ENCODE measurements at places on chromosomes 6 and 20.

- DNase-seq, result no peak
Measured at GRCh38 chr6:157610451-157610999, 212.5 kb upstream of the SNX9 start.

- DNase-seq, result no peak
Measured at GRCh38 chr20:61118429-61119224, 133.4 kb upstream of the CDH4 start.

DNA sequence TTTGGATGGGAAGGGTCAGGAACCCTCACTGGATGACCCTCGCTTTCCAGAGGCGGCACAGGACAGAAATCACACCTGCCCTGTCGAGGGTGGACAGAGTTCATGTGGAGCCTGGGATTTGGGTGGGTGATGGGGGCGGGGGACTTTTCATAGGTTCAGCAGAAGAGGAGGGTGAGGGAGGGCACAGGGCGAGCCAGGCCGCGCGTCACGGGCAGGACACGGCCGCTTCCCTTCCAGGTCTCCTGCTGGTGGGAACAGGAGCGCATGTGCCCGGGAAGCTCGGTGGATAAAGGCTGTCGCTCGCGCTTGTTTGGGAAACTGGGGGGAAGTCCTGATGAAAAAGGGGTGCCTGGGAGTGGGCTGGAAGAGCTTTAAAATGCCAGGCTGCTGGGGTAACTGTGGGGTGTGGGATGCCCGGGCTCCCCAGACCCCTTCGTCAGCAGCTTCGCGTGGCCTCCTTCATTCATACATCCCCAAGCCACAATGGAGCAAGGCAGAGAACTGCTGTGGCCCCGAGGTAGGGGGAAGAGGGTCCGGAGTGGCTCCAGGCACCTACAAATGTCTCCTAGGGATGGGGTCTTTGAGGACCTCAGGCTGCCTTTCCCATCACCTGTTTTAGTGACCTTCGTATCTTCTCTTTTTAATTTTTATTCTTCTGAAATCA is 102.2 kb downstream of the DACT2 start:
- DNase-seq, result no peak

DNA sequence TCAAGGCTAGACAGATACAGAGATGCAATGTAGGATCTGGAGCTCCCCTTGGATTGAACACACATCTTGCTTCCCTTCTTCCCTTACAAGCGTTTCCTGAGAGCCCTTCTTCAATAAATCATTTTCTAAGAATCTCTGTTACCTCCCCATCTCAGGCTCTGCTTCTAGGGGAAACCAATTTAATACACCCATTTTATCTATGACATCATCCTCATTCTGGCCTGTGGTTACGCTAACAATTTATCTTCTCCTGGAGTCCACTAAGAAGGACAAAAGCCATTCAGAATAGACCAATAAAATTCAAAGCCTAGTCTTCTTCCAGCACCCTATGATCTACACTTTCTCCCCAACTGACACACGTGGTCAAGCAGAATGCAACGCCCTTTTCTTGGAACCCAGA is 390.1 kb downstream of the PLCB1 start:
- DNase-seq, result no peak

DNA sequence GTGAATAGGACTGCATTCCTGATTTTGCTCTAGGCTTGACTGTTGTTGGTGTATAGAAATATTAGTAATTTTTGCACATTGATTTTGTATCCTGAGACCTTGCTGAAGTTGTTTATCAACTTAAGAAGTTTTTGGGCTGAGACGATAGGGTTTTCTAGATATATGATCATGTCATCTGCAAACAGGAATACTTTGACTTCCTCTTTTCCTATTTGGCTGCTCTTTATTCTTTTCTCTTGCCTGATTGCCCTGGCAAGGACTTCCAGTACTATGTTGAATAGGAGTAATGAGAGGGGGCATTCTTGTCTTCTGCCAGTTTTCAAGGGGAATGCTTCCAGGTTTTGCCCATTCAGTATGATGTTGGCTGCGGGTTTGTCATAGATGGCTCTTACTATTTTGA is 13.4 kb downstream of the HLA-DOB start:
- no peak for DNase-seq

DNA sequence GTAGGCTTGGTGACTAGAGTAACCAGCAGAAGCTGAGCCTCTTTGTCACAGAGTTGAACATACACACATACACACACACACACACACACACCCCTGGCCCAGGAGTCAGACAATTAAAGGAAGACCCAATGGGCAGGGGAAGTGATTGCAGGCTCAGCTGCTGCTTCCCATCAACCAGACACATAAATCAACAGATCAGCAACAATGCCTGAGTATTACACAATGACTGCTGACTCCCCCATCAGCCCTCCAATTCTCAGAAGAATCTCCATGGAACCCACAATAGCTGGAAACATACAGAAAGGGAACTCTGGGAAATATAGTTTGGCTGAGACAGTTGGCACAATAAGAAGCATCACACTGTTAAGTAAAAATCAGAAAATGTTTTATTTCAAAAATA is 270.4 kb upstream of the PLCB4 start:
- DNase-seq, result no peak

GRCh38 chr6:30053682-30054081 is 7.4 kb upstream of the POLR1H start:
- no peak for DNase-seq

DNA sequence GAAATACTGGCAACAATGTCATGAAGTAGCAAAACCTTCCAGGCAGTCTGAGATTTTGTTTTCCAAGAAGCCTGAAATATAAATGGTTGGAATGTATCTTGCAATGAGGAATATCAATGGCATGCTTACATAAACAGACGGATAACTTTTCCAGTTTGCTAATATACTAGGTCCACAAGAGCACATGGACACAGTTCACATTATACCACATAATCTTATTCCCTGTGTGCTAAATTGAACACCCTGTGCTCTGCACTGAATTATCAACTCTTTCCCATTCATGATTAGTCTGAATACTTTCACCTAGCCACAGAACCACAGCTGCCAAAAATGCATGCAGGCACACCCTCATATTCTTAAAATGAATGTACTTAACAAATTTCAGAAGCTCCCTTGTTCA is 274.3 kb downstream of the COL12A1 start:
- no peak for DNase-seq

DNA sequence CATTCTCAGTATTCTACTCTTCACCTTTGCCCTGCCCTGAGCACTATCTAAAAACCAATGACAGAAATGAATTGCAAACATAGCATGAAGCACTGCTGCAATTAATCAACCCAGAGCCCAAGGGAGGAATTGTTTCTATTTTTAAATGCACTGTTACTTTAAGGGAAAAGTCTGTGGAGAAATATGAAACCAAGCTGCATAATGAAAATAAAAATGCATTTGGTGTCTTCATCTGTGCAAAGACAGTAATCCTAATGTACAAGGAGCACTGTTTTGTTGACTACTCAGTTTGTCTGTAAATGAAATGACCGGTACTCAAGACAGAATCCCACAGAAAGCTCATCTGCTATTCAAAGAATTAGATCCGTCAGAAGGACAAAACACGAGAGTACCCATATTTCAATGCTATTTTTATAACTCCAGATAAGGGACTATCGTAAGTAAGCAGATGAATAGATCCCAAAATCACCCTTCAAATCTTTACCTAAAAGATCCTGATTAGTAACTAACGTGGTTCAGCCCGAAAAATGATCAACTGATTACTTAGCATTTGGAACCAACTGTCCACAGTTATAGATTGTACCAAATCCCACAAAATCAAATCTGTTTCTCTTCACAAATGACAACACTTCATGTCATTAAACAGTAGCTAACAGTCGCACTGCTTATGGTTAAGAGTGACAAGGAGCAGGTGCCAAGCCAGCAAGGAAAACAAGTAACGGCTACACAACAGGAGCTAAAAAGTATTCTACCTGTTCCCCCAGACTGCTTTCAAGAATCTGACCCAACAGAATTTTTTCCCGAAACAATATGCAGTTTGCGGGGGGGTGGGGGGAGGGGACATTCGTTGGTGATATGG is 2.4 kb downstream of the KIF13A start:
- no peak for DNase-seq

- DNase-seq, result no peak
Measured at GRCh38 chr6:85389151-85389797, 60.6 kb upstream of the NT5E start.

DNA sequence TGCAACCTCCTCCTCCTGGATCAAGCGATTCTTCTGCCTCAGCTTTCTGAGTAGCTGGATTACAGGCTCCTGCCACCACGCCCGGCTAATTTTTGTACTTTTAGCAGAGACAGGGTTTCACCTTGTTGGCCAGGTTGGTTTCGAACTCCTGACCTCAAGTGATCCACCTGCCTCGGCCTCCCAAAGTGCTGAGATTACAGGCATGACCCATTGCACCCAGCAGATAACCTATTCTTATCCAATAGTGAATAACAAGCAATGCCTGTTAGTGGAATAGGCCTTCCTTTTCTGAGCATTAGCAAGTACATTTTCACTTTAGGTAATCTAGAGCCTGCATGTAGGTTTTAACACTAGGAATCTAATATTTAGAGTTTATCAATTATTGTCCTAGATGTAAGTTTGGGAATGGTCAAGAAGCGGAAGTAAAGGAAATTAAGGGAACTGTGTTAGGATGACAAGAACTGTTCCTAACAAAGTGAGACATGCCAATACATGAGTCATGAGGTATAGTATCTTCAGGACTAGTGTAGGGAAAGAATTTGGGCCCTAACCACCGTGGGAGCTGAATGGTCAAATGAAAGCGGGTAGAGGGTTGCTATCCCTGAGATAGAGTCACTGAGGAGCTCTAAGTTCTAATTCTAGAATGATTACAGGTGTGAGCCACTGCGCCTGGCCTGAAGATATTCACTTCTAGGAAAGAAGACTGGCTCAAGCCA is 15.0 kb downstream of the BLTP3A start:
- no peak for DNase-seq

GRCh38 chr20:40670253-40670652 is 18.8 kb downstream of the MAFB start:
- DNase-seq, result no peak

GRCh38 chr6:137552809-137553208 is 58.6 kb upstream of the OLIG3 start:
- DNase-seq, result no peak

GRCh38 chr6:63899550-63899949 is 263.9 kb downstream of the PHF3 start:
- no peak for DNase-seq

- DNase-seq, result no peak
Measured at GRCh38 chr6:12189150-12189549, 101.0 kb upstream of the EDN1 start.

GRCh38 chr6:95288251-95288650 is 289.1 kb upstream of the MANEA start:
- DNase-seq, result no peak

DNA sequence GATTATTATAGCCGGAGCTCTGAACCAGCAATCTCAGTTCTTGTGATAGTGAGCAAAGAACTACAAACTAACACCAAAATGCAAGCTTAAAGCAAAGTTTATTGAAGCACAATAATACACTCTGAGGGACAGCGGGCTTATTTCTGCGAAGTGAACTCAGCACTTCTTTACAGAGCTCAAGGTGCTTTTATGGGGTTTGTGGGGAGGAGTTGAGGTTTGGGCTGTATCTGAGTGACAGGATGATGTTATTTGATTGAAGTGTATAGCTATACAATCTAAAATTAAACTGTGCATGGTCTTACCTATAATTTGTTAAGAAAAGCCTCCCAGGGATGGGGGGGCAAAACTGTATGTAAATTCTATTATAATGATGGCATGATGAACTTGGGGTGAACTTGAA is 1.0 kb upstream of the HFE start:
- peak; percentile 44 for DNase-seq

- no peak for DNase-seq
Measured at GRCh38 chr6:29502181-29502580, 14.4 kb upstream of the MAS1L start.

GRCh38 chr6:132465530-132466485 is 47.1 kb downstream of the STX7 start:
- no peak for DNase-seq

GRCh38 chr20:36062799-36063198 is 91.7 kb upstream of the EPB41L1 start:
- no peak for DNase-seq

- no peak for DNase-seq
Measured at GRCh38 chr20:61753316-61753942, 312.3 kb downstream of the TAF4 start.

DNA sequence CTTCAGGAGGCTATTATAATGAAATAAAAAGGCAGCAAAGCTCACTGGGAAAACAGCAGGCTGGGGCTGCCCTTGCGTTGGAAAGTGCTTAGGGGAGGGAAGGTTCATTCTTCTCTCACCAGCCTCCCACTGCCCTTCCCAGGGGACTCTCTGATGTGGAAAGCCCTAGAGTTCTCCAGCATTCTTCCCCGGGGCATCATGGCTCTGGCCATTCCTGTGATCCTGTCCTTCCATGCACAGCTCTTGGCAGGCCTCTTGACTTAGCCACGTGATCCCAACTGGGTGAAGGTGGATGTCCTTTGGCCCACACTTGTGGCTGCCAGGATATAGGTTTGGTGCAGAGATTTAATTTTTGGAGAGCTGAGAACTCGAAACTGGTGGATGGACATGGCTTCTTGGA is 58.0 kb upstream of the ZNF831 start:
- DNase-seq, result no peak

GRCh38 chr6:107670792-107671199 is 153.3 kb downstream of the SCML4 start:
- DNase-seq, result peak; percentile 17

GRCh38 chr20:50848341-50848808 is 53.5 kb downstream of the BCAS4 start:
- DNase-seq, result no peak

DNA sequence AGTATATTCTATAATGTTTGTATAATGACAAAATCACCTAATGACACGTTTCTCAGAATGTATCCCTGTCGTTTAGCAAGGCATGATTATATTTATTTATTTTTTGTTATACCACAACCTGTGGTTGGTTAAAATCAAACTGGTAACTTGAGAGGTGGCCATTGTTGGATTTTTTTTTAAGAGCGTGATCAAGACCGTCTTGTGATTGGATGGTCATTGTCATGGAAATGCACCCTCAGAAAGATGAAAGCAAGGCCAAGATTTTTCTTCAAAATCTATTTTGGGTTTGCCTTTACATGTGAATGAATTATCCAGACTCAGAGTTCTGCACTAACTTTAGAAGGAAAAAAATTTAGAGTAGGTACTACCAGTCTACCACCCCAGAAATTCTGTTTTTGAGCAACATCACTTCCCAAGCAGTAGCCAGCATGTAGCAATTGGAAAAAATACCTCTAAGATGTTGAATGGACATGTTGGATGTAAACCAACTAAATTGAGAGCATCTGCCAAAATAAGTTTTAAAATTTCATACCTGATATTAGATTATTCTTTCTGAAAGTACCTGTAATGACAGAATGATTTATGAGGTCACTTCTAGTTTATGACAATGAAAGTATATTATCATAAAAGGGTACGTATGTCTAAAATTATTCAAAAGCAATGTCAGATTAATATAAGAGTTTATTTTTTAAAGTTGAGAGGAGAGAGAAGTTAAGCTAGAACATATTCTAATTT is 50.8 kb downstream of the NCOA7 start:
- DNase-seq, result no peak

- no peak for DNase-seq
Measured at GRCh38 chr20:46731770-46732169, 22.3 kb downstream of the SLC2A10 start.

All from T-cell (primary cell).